ENCODE measurements at places on chromosomes 2 and 18.

DNA sequence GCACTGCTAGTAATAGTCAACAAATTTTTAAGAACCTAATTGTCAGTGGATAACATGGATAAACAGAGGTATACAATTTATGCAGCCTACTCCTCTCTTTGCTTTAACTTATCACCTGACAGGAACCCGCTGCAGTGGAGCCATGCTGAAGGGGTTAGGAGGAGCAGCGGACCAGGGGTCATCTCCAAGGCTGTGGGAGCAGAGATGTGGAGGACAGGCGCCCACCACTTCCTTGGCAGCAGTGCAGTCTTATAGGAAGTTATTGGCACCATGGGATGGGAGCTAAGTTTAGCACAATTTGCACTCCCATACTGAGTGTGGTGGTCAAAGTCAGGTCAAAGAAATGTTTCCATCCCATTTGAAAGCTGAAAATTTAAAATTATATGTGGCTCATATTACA lies 35.6 kb downstream of the HDLBP start:
- no peak for DNase-seq

DNA sequence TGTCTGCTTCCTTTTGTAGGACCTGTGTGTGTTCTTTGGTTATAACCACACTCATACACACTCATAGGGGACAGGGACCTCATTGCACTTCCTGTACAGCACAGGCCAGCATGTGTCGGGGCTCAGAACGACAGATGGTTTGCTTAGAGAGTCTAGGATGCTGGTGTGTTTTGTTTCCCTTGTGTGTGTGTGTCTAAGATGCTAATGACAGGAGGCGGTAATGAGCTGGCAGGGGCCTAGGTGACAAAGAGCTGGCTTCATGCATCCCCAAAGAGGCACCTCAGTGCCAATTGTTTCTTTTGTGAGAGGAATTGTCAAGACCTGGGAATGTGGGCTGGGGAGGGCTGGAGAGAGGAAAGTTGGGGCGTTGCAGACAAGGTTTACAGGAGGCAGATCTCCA lies 66.6 kb downstream of the CELF4 start:
- DNase-seq: no peak

DNA sequence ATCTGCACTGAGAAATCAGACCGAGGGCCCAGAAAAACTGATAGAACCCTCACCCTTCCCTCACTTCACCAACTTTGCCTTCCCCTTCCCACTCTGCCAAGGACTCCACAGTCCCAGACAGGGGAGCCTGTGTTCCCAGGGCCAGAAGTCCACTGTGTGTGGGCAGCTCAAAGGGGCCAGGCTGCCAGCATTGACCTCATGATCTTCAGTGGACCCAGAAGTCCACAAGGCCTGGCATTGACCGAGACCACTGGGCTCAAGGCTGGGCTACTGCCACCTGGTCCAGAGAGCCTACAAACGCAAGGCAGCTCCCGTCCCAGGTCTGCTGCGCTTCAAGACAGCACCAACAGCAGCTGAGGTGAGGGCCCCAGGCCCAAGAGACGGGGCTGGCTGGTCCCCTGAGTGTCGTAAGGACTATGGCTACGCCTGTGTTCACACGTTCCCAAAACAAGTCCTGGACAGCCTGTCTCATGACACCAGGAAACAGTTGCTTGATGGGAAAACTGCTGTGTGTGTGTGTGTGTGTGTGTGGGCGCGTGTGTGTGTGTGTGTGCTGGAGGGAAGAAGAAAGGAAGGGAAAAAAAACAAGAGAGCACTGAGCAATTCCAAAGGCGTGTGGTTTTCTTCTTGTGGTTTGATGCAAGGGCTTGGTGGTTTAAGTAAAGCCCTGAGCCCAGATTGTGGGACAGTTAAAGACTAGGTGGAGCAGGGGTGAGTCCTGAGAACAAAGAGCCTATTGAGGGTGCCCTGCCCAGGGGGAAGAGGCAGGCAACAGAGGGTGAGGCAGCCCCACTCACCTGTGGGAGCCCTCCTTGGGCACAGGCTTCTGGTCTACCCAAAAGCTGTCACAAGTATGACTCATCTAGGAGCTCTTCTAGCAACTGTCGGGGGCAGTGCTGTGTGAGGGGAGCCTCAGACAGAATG lies 46.6 kb upstream of the ZBTB7C start:
- DNase-seq: peak; percentile 72

DNA sequence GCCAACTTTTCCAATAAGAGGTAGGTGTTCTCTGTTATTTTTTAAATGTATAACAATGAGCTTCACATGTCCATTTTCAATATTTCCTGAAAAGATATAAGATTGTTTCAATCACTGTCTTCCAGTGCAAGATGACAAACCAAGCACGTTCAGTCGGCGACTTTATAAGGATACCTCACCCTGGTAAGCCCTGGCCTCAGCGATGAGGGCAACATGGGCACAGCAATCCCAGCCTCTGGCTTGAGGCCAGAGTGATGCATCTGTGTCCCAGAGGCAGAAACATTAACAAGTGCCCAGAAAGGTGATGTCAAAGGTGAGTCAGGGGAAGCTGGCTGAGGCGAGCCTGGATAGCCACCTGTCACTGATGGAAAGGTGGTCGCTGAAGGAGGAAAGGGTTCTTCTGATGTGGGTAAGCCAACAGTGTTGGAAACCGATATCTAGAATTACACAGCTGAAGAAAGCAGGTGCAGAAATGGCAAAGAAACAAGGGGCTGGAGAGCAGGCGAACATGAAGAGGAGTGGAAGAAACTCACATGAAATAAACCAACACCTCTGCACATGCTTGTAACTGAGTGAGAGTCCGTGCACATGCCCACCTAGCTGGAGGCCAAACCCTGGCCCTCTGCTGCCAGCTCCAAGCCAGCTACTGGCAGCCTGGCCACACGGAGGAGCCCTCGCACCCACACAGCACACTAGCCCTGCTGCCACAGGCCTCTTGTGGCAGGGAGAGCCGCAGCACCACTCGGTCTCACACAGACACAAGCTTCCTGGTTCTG lies 65.5 kb downstream of the FBXO15 start:
- peak; percentile 21 for DNase-seq

DNA sequence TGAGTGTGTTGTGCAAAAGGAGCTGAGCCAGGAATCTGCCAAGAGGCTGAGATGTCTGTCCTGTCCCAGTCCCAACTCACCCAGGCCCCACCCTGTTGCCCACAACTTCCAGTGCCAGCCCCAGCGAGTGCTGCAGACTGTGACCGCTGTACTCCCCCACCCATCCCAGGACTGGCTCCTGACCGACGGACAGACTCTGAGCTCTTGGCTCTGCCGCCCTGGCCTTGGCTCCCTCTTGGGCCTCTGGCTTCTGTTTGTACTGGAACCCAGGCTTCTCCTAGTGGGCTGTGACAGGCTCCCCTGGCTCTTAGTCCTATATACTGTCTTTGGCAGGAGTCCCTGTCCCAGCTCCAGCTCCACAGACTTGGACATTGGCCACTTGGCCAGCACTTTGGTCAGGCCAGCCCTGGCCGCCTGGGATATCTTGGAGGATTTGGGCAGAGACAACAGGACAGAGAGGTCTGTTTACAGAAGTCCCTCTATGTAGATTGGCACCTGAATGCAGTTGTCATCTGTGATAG lies 41.1 kb downstream of the ACOXL start:
- no peak for DNase-seq

GRCh38 chr2:112805542-112805941 lies 21.2 kb upstream of the IL1A start:
- no peak for DNase-seq

DNA sequence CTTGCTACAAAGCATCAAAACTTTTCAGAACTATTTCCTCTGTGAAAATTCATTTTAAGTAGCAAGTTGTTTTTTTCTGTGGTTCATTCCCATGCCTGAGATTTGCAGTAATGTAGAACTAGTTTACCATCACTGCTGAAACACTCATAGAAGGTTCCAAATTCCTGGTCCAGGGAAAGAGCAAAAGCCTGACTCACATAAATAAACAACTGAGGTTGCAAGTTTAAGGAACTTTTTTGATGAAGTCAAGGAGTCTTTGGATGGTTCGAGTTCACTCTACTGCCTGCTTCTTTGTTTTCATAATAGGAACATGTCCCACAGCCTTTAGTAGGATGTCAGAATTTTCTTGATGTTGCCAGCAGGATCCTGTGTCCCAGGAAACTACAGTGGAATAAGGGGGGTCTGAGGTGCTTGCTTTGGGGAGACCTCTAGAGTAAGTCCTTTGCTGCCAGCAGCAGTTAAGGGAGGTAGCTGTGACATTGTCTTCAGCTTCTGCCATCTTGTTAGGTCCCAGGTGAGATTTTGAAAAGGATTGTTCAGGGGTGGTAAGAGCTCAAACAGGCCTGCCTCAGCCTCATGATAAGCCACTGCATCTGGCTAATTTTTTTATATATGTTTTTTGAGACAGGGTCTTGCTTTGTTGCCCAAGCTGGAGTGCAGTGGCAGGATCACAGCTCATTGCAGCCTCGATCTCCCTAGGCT lies 43.9 kb downstream of the ACSL3 start:
- DNase-seq: no peak

GRCh38 chr2:207149249-207150213 lies 16.2 kb downstream of the KLF7 start:
- DNase-seq: no peak

GRCh38 chr2:64342195-64343099 lies 111.5 kb upstream of the LGALSL start:
- DNase-seq: peak; percentile 14

GRCh38 chr2:78721355-78722033 lies 304.0 kb upstream of the REG3G start:
- DNase-seq: no peak

DNA sequence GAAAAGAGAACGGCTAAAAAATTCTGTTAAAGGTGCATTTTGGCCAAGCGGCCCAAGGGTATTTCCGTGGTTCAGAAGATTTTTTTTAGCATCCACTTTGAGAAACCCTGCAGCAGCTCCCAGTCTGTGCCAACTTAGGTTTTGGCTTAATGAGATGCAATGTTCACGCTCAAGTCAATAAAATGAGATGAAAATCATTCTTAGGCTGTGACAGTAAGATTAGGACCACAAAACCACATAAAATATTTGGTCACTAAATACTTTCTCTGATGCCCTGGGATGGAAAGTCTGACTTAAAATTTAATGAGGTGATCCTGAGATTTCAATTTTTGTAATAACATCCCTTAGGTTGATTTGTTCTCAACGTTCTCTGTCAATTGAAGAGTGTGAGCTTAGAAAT lies 74.2 kb upstream of the FHL2 start:
- no peak for DNase-seq

- DNase-seq: peak; percentile 66
Measured at GRCh38 chr2:27303093-27304025, 4.9 kb downstream of the UCN start.

All from RCC 7860 (cell line).